ENCODE measurements at places on chromosomes 2 and 18.

DNA sequence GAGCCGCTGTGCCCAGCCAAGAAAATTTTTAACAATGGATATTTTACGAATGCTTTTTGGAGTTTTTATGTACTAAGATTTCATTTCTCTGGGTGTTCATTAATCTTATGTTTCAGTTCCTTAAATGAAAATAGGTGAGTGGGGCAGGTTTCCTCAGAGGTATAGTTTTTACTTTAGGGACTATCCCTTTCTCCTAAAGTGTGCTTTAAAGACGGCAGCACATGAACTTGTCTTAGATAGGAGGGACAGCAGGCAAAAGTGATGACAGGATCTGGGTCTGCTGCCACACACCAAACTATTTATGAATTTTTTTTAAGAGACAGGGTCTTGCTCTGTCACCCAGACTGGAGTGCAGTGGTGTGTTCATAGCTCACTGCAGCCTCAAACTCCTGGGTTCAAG, 8.0 kb upstream of the REL start:
- no peak for DNase-seq

- no peak for DNase-seq
Observed at GRCh38 chr2:210363876-210364275, 48.9 kb upstream of the MYL1 start.

DNA sequence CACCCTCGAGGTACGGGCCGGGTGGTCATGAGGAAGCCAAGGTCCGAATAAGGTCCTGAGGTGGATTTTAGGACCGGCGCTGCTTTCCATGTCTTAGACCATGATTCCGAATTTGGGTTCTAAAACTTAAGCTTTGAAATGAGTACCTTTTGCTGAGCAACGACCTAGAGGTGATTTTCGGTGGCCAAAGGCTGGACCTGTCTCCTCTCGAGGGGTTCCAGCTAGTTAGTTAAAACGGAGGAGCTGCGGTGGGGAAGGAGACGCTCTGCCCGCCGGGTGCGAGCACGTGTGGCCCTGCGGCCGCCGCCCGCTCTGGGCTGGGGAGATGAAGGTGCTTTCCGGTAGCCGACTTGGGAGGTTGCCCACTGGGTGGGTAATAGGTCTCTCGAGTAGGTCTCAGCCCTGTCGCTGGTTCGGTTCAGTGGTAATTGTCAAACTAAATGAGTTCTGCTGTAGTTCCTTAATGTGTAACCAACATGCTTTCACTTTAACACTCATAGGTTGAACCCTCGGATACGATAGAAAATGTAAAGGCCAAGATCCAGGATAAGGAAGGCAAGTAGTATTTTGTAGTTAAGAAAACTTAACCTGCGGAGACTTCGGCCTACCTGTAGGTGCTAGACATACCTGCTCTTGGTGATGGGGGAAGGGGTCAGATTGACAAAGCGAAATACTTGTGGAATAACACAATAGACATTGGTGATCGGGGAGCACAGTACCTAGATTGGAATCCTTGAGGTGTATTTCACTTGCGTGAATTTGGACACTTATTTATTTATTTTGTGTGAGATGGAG, 572 bp downstream of the RPS27A start:
- DNase-seq = peak; percentile 38

DNA sequence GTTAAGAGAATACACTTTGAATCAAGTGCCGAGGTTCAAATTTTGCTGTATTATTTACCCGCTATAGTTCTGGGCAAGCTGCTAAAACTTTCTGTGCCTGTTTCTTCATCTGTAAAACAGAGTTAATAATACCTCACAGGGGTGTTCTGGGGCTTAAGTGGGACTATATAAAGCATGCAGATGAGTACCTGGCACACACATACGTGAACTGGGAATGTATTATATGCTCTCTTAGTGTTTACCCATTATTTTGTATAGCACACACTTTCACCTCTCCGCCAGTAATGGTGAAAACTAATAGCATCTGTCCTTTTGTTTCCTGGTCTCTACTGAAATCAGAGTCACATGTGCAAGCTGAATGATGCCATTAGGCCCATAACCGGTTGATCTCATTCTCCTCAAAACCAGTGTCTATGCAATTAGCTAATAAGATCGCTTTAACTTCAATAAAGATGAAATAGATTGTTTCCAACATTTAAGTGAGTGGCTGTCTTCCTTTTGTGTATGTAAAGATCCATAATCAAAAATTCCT, 3.8 kb upstream of the CDKL4 start:
- DNase-seq = no peak
